ENCODE measurements at places on chromosomes 7 and 10.

- no peak for DNase-seq
Observed at GRCh38 chr7:114799628-114800028, 122.3 kb upstream of the MDFIC start.

DNA sequence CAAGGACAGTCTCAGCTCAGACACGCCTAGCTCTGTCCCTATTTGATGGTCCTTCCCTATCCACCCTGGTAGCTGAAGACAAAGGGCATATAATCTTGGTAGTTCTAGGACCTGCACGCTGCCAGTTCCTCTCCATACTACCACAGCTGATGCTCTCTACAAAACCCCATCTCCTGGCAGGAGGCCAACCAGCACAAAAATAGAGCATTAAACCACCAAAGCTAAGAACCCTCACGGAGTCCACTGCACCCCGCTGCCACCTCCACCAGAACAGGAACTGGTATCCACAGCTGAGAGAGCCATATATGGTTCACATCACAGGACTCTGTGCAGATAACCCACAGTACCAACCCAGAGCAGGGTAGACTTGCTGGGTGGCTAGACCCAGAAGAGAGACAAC is 299.4 kb downstream of the LRRTM3 start:
- no peak for DNase-seq

DNA sequence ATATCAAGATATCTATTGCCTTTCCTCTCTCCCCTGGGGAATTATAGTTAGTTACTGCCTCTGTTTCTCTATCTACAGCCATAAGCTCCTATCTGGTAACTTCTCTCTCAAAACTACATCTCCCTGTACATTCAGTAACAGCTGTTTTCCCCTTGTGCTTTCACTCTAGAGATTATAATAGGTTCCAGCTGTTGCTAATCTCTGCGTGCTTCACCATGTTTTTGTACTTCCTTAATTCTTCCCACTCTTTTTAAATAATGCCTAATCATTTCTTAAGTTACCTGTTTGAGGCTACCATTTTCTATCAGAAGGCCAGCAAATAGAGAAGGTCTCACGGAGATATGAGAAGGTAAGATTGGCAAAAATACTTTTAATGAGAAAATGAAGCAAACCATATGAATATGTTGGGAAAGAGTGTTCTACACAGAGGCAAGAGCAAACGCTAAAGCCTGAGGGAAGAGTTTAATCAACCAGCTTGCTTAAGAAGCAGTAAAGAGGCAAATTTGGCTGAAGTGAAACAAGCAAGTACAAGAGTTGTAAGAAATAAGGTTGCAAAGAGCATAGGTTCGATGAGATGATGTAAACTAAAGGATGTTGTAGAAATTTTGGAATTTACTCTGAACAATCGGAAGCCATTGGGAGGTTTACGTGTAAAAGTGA is 101.9 kb upstream of the HGF start:
- no peak for DNase-seq

DNA sequence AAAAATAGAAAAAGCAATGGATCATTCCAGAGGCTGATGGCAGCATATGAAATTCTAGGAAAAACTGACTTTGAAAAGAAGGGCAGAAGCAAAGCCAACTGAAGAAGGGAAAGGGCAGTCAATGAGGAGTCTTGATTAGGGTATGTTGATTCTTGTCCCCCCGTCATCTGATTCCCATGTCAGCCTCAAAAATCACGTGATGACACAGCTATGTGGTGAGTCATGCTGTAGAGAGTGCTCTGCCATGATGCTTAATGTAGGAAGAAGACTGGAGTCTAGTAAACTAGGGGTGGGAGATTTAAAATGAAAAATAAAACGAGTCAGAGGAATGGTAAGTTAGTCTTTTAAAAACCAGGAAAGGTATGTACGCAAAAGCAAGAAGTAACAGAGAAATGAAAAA is 3.9 kb upstream of the POU6F2 start:
- no peak for DNase-seq

- DNase-seq: no peak
Observed at GRCh38 chr7:25559581-25560367, 331.5 kb upstream of the NPVF start.

DNA sequence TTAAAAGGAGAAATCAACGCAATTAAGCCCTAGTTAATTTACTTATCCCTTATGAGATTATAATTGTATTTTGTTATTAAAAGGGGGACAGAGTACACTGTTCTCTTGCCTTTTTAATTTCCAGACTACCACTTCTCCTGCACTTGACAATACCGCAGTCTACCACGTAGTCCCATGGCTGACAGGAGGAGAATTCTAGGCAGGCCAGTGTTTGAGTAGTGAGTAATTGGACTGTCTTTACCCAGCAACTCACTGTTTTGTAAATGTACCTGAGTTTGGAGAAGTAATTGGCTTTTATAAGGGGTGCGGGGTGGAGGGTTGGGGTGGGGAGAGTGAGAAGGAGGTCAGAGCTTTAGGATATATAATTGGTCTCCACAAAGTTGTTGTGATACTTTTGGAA is 85.4 kb downstream of the CFTR start:
- no peak for DNase-seq

DNA sequence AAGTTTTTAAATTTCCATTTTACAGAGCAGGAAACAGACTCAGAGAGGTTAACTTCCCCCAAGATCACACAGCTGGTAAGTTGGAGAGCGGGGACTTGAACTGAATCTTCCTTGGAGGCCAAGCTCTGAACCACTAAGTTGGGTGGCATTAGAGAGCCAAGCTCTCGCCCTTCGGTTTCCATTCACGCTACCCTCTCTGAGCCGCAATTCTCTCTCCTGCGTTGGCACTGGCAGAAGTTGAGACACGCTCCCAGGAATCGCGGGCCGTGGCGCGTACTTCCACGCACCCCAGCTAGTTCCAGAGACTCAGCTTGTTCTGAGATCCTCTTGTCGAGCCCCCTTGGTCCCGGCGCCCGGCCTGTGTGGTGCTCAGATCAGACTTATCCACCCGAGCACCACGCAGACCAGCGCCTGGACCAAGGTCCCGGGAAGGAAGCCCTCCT is 29.3 kb upstream of the VAX1 start:
- no peak for DNase-seq

GRCh38 chr10:93280699-93281366 is 201.3 kb downstream of the MYOF start:
- peak; percentile 2 for DNase-seq

DNA sequence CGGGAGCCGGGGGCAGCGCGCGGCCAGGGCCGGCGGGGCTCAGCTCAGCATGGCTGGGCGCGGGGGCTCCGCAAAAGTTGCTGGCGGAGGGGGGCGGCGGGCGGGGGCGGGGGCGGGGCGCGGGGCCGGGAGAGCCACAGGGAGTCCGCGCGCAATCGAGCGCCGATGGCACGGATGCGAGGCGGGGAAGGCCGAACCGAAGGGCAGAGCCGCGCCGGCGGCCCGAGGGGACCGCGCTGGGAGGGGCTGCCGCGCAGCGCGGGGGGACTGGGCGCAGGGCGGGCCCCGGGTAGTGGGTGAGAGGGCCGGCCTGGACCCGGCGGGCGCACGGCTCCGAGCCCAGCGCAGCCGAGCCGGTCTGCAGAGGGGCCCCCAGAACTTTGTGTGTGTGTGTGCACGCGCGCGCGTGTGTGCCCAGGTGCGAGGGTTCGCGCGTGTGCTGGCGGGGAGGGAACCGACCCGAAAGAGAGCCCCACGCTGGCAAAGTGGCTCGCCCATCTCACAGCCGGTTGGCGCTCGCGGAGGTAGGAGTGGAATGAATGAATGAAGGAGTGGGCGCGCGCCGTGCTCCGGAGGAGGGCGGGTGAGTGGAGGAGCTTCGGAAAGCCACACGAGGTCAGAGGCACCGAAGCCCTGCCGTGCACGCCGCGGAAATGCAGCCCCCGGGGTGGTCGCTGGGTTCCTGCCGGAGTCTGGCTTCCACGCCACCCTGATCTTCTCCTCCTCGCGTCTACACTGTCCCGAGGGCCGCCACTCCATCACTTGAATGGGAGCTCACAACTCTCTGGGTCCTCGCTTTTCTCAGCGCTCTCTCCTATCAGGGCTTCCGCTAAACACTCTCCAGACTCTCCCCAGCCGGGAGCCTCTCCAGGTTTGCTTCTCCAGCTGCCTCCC is at the start of gene HIPK2:
TSS of gene HIPK2 (minus strand) at position 51 of the 894 bp plus-strand sequence. CDS start 375 bp downstream, outside the sequence.
- peak; percentile 74 for DNase-seq

GRCh38 chr7:116499168-116500077 is at the start of gene CAV2:
Gene CAV2 (plus strand): TSS chr7:116499738. CDS start chr7:116499782, 44 bp downstream.
- no peak for DNase-seq

- DNase-seq: no peak
Observed at GRCh38 chr10:26627324-26627723, 70.2 kb upstream of the PDSS1 start.

- no peak for DNase-seq
Observed at GRCh38 chr7:70701477-70701876, 430.5 kb upstream of the GALNT17 start.

DNA sequence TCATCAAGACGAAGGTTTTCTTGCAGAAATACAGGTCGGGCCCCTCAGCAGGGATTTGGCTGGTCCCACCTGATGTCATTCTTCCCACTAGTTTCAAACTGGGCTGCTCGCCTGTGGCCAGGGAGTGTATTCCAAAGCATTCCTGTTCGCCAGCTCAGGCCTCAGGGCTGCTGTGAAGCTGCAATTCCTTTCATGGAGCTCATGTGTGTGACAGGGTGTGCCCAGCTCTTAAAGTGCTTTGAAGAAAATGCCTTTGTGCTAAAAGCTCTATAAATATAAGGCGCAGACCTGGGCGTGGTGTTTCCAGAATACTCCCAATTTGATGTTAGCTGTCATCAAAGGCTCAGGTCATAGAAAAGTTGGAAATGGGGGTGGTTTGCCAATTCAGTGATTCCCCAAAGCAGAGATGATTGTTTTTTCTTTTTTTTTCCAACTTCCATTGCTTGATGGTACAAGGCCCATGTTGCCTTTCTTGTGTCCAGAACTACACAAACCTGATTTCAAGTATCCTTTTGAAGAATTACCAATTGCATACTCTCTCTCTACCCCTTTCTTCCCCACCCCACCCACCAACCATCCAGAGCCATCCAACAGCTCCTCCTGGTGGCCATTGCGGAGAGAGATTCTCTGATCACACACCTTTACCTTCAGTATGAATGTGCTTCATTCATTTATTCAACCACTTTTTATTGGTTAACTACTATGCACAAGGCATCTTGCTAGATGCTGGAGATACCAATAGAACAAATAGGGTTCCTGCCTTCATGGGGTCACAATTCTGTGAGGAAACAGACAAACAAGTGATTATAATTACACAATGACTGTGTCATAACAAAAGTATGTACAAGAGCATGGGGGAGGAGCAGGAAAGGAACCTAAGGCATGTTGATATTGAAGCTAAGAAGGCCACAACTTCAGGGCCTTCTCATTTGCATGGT is 297.3 kb upstream of the LYZL1 start:
- no peak for DNase-seq

DNA sequence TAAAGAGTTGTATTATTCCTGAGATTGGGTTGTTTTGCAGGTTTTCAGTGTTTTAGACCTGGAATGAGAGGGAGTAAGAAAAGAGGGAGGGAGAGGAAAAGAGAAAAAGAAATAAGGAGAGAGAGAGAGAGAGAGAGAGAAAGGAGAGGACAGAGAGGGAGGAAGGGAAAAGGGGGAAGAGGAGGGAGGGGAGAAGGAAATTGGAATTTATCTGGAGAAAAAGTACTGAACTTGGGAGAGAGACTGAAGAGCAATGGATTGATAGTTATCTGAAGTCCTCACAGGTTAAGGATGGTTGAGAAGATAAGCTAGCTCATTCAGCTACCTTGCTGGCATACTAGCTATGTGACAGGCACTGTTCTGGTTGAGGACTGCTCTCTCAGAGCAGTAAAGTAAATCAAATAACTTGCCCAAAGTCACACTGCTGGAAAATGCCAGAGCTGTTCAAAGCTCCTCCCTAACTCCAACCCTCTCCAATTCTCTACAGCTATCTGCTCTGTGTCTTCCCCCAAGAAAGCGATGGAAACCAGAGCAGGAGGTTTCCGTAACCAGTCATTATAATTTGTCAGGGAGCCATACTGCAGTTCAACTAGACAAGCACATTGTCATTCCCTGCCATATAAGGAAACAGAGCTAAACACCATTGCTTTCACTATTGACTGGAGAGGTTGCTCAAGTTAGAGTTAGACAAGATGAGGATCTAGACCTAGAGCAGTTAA is 10.7 kb downstream of the CALD1 start:
- peak; percentile 84 for DNase-seq

DNA sequence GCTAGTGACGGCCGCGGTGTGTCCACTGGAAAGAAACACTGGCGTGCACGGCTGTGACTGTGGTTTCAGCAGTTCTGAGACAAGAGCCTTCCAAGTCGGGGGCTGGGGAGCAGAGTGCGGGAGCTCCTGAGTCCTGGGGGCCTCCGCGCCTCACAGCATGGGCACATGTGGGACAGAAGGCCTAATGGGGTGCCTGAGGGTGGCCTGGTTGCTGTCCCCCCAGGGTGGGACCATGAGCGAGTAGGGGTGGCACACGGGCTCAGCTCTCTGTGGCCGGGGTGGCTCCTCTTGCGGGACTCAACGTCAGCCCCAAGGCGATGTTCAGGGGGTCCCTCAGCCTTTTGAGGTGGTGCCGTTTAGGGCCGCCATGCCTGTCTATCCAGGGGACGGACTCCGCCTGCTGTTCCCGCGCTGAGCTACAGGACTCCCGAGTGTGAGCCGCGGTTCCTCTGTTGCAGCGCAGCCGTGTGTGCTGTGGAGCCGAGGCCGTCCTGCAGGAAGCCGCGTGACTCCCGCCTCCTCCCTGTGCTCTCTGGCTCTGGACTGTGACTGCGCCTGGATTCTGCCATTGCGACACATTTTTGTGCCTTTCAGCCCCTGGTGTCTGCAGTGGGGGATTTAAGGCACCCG is 23.5 kb upstream of the CHST12 start:
- DNase-seq: no peak

DNA sequence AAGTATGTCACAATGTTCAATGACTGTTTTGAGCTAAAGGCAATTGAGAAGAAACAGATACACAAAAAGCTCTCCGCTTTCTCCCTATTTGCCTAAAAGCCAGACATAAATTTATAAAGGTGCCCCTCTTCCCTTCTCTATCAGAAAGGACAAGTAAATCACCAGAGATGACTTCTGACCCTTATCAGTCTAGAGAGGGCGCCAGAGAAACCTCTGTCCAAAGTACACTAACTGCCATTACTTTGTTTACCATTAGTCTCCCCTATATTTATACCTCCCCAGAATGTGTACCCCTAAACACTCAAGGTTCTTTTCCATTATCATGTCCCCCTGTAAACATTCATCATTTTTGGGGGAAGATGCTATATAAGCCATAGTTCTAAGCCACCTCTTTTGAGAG is 49.3 kb downstream of the TPK1 start:
- no peak for DNase-seq

GRCh38 chr10:119724593-119725516 is 995 bp upstream of the INPP5F start:
- no peak for DNase-seq

GRCh38 chr7:157395206-157395605 is 58.4 kb downstream of the DNAJB6 start:
- no peak for DNase-seq

DNA sequence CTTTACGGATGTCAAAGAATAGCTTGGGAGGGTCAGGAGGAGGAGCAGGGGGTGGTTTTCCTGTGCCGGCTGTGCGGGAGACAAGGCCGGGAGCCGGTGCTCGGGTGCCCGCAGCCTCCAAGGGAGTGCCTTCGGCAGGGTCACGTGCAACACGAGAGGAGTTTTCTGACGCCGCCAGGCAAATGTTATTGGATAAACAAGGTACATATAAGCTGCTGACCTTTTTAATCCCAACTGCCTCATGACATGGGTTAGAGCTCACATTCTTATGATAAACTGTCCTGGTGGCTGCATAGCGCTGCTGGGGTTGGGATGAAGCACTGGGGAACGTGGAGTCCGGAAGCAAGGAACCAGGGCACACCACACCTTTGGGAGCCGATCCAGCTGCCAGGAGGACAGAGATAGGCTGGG is 124.8 kb upstream of the PDLIM1 start:
- no peak for DNase-seq

- DNase-seq: no peak
Observed at GRCh38 chr7:103797647-103798307, 191.7 kb downstream of the RELN start.

All from NCI-H2227 treated with DMSO at 0.1 percent for 48 hours (cell line).